RWPE2 (cell line): ENCODE measurements at places on chromosomes 7 and 10.

- no peak for DNase-seq
These were observed 506.8 kb upstream of the AUTS2 start for GRCh38 chr7:69091521-69091920.

DNA sequence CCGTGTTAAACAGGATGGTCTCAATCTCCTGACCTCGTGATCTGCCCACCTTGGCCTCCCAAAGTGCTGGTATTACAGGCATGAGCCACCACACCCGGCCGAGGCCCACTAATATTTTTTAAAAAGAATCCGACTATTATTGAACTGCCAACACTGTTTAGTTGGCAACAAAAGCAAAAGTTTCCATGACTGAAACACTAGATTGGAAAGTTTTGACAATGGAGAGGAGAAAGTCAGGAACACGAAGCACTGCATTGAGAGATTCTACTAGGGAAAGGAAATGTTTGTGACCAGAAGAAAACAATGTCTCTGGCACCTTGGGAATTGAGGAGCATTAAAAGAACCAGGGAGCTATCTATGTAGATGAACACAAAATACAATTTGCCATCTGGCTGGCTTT lies 13.7 kb upstream of the PPP1R9A start:
- DNase-seq: no peak

DNA sequence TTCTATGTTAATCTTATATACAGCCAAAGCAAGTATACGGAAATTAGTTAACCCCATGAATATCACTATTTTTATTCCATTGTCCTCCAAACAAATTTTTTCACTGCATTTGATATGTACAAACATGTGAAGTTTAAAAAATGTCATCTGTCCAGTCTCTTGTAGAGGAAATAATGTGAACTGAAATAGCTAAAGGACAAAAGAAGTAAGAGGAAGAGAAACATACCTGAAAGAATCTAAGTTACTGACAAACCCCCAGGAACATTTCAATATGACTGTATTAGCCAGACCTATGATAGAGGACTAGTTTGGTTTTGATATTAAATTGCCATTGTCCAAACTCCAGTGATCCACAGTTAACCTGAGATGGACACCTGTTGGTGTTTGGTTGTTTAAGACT lies 80.6 kb downstream of the NRCAM start:
- no peak for DNase-seq

DNA sequence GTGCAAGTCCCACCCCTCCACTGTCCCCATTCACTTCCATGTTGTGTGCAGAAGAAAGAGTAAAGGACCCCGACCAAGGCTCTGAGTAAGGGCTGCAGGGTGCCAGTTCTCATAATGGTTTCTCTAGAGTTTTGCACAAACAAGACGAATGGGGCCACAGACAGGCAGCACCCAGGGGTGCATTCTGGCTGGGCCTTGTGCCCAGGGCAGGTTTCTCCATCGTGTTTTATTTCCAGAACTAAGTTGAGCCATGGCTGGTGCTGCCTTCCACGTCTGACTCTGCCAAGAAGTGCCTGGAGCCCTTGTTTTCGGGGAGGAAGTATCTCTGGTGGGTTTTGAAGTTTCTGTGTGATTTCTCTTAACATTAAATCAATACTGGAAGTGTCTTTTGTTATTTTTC lies 95.0 kb upstream of the SDK1 start:
- DNase-seq: no peak

DNA sequence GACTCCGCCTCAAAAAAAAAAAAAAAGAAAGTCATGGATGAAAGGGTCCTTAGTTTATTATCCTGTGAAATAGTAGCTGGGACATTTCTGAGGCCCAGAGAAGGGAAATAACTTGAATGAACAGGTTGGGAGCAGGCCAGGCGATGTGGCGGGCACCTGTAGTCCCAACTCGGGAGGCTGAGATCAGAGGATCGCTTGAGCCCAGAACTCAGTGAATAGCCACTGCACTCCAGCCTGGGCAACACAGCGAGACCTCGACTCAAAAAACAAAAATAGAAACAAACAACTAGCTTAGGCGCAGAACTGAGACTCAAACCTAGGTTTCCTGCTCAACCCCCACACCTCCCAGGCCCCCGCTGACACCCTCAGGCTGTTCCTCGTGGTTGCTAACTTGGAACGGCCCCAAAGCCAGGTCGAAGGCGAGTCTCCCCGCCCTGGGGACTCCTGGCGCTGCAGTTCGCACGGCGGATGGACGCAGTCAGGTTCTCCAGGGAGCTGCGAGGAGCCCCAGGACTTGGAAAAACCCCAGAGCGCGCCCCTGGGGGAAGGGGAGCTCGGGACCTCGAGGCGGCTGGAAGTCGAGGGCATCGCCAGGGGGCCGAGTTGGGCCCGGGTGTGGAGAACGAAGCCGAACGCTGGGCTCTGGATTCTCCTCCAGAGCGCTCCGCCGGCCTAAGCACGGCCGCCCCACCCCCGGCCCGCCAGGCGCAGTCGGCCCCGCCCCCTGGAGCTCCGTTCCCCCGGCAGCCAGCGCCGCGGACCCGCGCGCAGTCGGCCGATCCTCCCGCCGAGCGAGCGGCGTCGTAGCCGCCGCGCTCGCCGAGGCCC lies at the start of gene STOX1:
TSS of gene STOX1 (plus strand) at position 768 of the 828 bp plus-strand sequence. CDS start 93 bp downstream, outside the sequence.
- no peak for DNase-seq

DNA sequence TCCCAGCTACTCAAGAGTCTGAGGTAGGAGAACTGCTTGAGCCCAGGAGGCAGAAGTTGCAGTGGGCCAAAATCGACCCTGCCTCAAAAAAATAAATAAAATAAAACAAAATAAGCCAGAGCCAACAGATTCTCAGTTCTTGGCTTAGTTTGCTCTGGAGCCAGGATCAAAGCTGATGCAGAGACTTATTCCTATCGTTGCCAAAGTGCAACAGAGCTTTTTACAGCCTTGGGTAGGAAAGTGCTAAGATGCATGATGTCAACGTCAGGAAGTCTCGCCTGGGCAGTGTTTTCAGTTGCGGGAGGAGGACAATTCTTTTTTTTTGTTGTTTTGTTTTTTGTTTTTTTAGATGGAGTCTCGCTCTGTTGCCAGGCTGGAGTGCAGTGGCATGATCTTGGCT lies 43.8 kb upstream of the CYTH3 start:
- DNase-seq: no peak

DNA sequence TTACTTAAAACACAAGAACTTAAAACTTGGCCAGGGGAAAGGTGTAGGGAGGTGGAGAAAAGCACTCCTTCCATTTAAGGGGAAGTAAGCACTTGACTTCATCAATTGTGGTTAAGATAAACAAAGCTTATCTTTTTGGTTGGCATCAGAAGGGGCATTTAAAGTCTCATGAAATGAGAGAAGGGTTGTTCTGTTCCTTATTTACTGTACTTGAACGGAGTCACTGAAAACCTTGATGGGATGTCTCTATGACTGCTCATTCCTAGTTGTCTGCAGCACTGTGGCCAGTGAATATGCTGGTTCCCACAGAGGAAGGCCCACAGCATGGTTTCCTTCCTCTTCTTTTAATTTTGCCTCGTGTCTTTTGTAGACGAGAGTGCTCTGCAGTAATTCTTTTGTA lies 229.3 kb downstream of the AUTS2 start:
- no peak for DNase-seq
